ENCODE measurements at places on chromosomes 6 and 20.

DNA sequence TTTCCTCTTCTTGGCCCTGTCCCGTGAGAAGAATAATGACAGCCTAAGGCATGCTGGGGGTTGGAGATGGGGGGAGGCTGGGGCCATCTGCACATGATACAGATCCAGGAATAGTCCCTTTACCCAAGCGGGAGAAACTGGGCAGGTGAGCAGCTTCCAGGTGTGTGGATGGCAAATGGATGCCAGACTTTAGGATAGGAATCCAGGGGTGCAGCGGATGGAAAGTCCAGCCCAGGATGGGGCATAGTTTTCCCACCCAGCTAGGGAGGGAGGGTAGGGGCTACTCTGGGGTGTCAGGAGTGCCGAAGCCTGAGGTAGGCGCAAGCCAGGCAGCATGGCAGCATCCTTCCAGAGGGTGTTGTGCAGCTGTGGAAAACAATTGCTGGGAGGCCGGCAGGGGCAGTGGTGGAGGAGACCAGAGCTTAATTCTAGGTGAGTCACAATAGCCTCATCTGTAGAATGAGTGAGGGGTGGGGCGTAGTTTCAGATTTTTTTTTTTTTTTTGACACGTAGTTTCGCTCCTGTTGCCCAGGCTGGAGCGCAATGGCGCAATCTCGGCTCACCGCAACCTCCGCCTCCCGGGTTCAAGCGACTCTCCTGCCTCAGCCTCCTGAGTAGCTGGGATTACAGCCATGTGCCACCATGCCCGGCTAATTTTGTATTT, 15.4 kb upstream of the FAM110A start:
- no peak for DNase-seq

DNA sequence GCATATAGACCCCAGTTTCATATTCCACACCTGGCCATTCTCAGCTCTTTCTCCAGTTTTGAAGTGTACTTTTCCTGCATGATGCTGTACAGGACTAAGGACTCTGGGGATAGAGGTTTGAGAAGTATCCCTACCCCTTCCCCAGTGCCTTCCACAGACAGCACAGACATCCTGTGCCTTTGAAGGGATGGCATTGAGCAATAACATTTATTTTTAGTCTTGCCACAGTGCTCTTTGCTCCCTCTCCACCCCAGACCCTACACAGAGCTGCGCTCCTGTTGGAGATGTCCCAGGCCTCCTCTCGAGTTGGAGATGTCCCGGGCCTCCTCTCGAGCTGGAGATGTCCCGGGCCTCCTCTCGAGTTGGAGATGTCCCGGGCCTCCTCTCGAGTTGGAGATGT, 275.8 kb downstream of the FARS2 start:
- no peak for DNase-seq

DNA sequence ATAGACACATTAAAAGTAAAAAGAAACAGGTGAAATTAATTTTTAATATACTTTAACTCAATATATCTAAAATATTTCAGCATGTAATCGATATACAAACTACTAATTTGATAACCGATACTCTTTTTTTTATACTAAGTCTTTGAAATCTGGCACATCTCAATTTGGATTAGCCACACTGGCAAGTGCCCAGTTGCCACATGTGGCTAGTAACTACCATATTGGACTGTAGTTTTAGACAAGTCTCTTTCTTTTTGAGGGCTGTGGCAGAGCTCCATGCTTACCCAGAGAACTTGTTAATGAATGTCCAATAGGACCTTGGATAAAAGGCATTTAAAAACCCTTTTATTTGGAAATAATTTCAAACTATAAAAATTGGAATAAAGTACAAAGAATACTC, 17.8 kb downstream of the TULP4 start:
- no peak for DNase-seq

GRCh38 chr6:41771058-41771983, 8.4 kb downstream of the FRS3 start:
- no peak for DNase-seq

GRCh38 chr6:155383913-155384312, 69.6 kb upstream of the TFB1M start:
- DNase-seq = no peak

All from HuH-7 (cell line).